ENCODE measurements at places on chromosomes 2 and 18.

GRCh38 chr18:45171679-45172191 is 443.5 kb upstream of the SLC14A2 start:
- DNase-seq, result no peak

- DNase-seq, result no peak
Measured at GRCh38 chr2:46430413-46430812, 49.0 kb upstream of the TMEM247 start.

DNA sequence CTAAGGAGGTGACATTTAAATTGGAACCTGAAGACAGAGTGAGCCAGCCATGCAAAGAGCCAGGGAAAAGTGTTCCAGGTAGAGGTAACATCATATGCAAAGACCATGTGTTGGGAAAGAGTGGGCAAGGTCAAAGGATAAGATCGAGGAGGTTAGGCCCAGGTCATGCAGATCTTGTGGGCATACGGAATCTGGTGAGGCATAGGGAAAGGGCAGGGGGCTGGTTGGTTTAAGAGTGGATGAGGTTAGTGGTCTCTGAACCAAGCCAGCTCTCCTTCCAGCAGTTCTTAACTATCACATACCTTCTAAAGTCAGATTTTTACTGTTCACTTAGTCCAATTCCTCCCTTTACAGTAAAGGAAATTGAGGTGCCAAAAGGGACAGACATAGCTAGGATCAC is 3.0 kb downstream of the ANKRD53 start:
- no peak for DNase-seq

- DNase-seq, result no peak
Measured at GRCh38 chr2:111676291-111676822, 207.6 kb downstream of the ANAPC1 start.

DNA sequence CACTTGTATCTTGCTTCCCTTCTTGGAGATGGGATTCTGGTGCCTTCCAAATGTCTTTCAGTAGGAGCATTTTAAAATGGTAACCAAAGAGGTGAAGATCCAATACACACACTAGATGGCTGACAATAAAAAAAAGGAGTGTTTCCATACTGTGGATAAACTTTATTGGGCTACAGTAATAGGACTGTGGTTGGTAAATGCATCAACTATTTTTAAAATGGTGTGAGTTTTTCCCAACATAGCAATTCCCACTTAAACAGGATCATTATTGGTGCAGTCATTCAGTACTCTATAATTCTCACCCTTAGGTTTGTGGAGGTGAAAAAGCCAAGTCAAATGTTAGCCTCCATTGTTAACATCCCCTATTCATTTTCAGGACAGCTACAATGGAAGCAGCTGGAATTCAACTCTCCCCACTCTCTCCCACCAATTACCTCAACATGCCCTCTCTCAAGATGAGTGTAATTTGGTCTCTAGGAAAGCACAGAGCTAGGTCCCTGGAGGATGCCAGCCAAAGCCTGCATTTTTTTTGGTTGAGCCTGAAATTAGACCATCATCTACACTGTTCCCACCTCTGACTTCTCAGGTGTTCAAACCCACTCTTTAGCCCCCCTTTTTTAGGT is 273.3 kb downstream of the TCF4 start:
- no peak for DNase-seq

DNA sequence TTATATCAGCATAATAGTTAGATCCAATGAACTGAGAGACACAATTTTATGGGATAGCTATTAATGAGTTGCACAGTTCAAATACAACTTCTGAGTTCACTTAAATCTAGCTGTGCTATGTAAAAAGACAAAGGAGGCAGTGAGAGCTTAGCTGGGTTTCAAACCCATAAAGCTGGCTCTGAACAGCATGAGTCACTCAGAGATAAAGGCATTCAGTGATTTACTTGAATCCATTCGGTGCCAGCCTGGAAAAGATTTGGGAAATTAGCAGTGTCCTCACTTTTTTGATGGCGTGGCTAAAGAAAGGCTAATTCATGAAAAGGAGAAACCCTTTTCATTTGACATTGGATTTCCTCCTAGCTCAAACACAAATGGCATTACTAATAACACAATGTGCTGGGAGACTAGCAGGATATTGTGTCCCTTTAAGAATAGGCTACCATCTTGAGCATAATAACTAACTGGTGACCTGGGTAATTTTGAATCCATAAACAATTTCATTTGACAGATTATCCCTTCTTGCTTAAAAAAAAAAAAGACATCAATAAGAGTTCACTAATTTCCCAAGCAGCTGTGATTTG is 98.4 kb upstream of the NEUROD1 start:
- no peak for DNase-seq
